GM04503 (cell line): ENCODE measurements at places on chromosomes 5 and 9.
A peak's percentile ranks its signal among the peaks of the same experiment; 100 is the strongest.

GRCh38 chr9:93824386-93825294, 130.5 kb downstream of the BARX1 start:
- DNase-seq: no peak

- DNase-seq: no peak
These were observed 138.0 kb downstream of the ENC1 start for GRCh38 chr5:74502479-74502950.

DNA sequence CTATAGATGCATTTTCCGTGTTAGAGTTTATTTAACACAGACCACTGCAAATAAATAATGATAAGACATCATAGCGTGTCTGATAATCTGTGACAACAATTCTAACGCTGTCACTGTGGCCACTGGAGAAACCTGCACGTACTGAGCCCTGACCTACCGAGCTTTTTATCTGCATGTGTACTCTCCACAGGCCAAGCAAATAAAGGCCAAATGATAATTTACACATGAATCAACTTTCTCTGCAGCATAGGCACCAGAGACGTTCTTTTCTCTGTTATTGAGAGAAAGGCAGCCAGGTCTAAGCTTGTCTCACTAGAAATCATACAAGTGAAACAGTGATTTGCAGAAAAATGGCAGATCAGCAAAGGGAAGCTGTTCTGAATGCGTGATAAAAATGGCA, 75.8 kb downstream of the POU5F2 start:
- no peak for DNase-seq

GRCh38 chr9:78239506-78239905, 3.6 kb downstream of the CEP78 start:
- DNase-seq: no peak

GRCh38 chr9:131545786-131546335, 538 bp downstream of the PRRT1B start:
- DNase-seq: no peak

GRCh38 chr9:107208121-107208520, 75.0 kb upstream of the RAD23B start:
- no peak for DNase-seq

DNA sequence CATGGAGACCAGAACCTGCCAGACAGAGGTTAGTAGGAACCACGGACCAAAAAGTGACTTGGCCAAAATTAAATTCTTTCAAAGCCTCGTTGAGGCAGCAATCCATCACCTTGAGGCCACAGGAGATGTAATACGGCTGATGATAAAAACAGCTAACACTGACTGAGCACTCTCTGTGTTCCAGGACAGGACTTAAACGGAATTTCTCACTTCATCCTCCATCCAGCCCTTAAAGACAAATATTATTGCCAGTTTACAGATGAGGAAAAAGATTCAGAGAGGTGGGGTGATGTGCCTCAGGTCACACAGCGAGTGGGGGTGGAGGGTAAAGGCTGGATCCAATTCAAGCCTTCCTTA, 25.1 kb downstream of the STK10 start:
- DNase-seq: no peak

- DNase-seq: no peak
These were observed 6.4 kb upstream of the SLC2A8 start for GRCh38 chr9:127390563-127390962.

DNA sequence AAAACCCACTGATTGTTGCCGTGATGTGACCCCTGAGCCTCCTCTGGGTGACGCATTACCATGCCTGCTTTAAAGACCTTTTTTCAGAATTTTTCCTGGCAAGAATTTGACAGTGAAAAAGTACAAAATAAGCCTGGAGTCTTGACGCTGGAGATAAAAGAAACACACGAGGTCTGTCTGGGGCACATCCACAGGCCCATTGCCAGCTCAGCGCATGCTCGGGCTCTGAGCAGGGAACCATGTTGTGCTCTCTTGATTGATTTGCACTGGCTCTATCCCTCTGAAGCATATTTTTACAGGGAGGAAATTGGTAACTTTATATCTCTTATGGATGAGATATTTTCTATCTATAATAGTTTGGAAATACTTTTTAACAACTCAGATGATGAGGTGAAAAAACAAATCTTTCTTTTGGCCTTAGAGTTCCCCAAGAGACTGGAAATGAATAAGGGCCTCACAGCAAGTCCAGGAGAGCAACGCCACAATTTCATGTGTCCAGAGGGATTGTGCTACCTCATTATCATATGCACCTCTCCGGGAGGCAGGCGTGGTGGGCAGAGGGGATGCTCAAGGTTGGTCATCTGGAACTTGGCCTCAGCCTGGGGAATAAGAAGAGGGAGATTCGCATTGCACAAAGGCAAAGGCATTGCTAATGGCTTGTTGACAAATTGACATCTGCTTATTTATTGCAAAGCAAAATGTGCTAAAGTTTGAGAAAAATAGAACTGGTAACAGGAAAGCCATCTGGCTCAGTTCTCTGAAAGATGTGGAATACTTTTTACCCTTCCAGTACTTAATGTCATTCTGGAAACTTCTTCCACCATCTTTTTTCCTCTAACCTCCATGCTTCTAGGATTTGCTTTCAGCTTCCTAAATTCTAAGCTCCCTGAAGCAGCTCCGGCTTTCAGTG, 183.8 kb downstream of the PJA2 start:
- no peak for DNase-seq

DNA sequence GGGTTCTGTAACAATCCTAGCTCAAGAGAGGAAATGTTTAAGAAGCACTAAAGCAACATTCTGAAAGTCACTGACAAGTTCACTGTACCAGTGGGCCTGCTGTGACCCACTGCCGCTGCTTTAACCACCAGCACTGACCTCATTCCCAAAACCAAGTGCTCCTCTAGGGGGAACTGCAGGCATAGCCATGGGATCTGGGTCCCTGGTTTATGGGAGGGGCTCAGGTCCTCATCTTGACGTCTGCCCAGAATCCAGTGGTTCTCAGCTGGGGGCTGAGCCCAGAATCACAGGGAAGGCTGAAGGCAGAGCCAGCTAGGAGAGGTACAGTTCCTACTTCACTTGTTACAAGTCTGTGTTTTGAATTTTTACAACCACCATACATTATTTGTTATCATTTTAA, 36.1 kb upstream of the SLC2A8 start:
- no peak for DNase-seq

- DNase-seq: no peak
These were observed 23.2 kb upstream of the STXBP1 start for GRCh38 chr9:127588740-127589506.

DNA sequence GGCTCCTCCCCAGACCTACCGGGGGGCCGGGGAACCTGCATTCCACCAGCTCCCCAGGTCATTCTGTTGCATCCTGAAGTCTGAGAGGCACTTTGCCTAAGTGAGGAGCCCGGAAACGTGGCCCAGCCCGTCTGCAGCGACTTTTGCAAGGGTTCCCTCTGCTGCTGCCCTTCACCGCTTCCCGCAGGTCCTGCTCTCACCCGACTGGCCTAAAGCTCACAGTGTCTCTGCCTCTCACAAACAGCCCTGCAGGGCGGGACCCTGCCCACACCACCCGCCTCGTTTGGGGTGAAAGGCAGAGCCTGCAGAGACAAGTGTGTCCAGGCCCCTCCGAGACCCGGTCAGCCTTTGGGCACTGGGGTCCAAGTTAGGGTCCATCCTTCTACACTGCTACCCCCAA, 9.5 kb upstream of the WDR5 start:
- no peak for DNase-seq

- no peak for DNase-seq
These were observed 457.3 kb downstream of the DMAC1 start for GRCh38 chr9:7342229-7342628.

- no peak for DNase-seq
These were observed 547.2 kb downstream of the LRRC70 start for GRCh38 chr5:63125862-63126261.

DNA sequence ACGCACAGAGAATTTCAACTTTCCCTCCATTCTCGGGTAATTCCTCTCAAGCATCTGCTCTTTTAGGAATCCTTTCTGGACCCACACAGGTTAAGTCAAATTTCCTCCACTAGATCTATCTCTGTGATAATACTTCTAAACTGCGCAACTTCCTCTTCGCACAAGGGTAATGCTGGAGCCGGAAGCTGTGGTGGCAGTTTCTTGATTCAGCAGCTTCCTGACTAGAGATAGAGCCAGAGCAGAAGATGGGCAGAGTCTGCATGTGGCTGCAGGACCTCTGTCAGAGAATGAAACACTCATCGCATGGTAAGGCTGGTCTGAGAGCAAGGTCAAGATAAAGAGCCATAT, 11.1 kb upstream of the CDC42SE2 start:
- no peak for DNase-seq

- no peak for DNase-seq
These were observed 155.1 kb downstream of the ARSB start for GRCh38 chr5:78829811-78830527.

GRCh38 chr9:123175854-123176629, 92.3 kb downstream of the STRBP start:
- DNase-seq: peak; percentile 6

DNA sequence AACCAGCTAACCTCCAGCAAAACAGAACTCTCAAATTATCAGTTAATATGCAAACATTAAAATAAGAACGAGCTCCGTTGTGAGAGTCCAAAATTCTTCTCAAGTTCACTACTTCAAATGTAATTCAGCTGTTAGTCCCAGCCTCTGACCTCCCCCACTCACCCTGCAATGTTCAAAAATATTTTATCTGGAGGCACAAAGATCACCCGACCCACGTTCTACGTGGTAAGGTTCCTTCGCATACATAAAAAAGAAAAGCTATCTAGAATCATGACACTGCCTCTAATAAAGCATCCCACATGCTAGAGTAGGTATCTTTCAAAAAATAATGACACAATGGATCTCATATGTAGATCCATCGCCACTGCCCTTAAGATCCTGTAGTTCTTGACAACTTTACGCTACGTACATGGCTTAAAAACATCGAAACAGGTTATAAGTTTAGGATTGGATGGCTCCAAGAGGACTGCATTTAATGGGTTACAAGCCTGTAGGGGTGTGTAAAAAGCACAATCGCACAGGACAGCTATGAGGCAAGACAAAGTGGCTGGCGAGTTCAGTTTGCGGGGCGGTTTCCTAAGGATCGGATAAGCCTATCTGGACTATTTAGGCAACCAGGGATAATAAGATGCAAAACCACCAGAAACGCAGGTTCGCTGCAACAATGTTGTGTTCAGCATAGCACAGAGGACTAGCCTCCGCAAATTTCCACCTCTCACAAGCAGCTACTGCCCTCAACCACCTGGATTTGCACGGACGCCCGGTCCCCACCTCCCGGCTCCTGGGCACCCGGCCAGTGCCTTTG, 969 bp downstream of the CLK4 start:
- DNase-seq: no peak

GRCh38 chr9:89658931-89659330, 54.1 kb downstream of the GADD45G start:
- DNase-seq: no peak

DNA sequence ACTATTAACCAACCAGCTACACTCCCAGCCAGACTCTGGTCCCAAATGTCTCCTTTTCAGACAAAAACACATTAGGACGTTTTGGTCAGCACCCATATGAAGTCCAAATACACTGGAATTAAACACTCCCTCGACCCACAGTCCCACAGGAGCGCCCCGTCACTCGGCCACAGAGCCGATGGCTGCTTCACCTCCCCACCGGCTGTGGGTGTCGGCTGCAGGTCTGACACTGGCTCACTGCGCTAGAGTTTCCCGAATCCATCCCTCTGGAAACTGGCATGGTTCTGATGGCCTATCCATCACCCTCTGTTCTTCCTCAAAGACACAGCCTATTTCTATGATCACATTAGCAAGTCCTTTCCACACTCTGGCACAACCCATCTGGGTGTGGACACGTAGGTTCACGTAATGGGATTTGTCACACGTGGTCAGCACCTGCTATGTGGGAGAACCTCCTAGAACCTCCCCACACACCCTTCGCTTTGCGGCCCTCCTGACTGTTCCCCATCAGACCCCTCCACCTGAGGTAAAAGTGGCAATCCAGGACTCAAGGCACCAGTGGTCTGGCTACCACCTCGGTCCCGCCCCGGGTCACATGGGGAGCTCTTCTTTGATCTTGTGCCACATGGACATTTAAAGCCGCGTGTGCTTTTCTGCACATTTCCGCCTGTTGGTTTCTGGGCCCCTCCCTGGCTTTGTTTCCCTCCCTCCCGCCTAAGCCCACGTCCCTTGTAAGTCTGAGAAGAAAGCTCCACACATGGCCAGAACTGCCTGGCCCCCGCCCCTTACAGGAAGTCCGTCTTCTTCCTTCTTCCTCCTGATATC, 131.1 kb upstream of the PHYKPL start:
- no peak for DNase-seq

GRCh38 chr5:143164557-143164956, 238.9 kb downstream of the NR3C1 start:
- no peak for DNase-seq

GRCh38 chr9:73719660-73720059, 568.0 kb downstream of the ANXA1 start:
- DNase-seq: no peak

- DNase-seq: no peak
These were observed 159.7 kb upstream of the VLDLR start for GRCh38 chr9:2461892-2462291.

DNA sequence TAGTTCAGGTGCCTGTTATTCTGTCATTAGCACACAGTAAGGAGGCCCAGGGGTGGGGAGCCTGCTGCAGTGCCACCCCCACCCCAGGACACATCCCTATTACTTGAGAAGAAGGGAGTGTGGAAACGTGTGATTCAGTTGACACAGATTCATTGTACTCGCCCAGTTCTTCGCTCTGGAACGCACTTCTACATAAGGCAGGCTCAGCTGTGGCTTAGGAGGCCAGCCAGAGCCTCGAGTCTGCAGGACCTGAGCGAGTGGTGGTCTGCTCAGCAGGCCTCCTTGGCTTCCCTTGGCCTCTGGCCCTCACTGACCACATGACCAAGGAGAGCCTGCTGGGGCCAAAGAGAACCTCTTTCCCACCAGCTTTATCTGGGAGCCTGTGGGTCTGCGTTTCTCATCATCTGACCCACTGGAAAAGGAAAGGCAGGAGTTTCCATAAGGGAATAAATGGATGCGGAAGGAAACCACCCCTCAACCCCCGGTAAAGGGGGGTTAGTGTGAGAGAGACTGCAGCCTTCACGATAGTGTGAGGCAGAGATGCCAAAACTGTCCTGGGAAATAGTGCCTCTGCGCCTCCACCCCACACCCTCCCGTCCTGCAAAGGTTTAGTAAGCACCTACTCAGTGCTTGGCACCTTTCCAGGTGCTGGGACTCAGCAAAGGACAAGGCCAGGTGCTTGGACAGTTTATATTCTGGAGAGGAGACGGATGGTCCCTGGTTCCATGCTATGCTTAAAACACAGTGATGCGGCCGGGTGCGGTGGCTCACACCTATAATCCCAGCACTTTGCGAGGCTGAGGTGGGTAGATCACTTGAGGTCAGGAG, 73.7 kb downstream of the PPARGC1B start:
- DNase-seq: no peak

- DNase-seq: no peak
These were observed 78.4 kb downstream of the MACIR start for GRCh38 chr5:103336941-103337340.
